Stimulated activated CD4-positive, alpha-beta T cell treated with anti-CD3 and anti-CD28 coated beads, TNF-alpha, amount 100 ng/mL, for 4 hours (primary cell): ENCODE measurements at places on chromosomes 1 and 21.

GRCh38 chr1:203823306-203823705 is 27.9 kb downstream of the ZBED6 start:
- no peak for DNase-seq

GRCh38 chr1:157277913-157278312 is 139.7 kb upstream of the ETV3 start:
- no peak for DNase-seq

- no peak for DNase-seq
Measured at GRCh38 chr21:15276243-15276642, 211.4 kb upstream of the NRIP1 start.

DNA sequence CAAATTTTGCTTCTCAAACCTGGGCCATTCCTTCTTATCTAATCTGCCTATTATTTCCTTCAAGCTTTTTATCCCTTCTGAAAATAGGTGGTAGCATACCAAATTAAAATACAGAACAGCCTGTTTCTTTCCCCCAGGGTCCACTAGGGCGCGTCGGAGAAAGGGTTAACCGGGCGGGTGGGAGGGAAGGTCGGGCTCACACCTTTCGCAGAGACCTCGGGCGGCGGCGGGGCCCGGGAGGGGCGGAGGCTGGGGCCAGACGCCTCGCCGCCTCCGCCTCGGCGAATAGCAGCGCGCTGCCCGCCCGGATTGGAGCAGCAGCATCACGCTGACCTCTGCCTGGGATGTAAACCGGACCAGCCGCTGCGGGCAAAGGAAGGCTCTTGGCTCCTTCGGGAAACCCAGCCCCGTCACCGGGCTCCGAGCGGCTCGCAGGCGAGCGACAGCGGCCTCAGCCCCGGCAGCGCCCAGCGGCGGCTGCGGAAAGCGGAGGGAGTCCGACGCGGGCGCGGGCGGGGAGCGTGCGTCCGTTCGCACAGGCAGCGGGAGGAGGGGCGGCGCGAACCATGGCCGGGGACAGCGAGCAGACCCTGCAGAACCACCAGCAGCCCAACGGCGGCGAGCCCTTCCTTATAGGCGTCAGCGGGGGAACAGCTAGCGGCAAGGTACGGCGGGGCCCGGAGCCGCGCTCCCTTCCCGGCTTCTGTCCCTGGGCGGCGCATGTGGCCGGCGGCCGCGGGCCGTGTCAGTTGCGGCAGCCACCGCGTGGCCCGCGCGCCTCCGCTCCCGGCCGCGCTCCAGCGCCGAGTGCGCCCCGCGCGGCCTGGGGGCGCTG is at the start of gene UCK2:
Gene UCK2, plus strand, starts transcription at position 347 of the 835 bp plus-strand sequence. Its CDS starts 220 bp downstream, at position 567.
- DNase-seq, result peak; percentile 43

GRCh38 chr1:91680556-91681155 is 180.0 kb downstream of the CDC7 start:
- no peak for DNase-seq

- DNase-seq, result no peak
Measured at GRCh38 chr1:11109047-11109760, 9.5 kb upstream of the EXOSC10 start.

GRCh38 chr1:9278585-9279153 is 14.0 kb upstream of the SPSB1 start:
- no peak for DNase-seq

- no peak for DNase-seq
Measured at GRCh38 chr21:31151156-31152045, 113.1 kb upstream of the KRTAP19-8 start.

GRCh38 chr1:157288996-157289395 is 150.8 kb upstream of the ETV3 start:
- no peak for DNase-seq

DNA sequence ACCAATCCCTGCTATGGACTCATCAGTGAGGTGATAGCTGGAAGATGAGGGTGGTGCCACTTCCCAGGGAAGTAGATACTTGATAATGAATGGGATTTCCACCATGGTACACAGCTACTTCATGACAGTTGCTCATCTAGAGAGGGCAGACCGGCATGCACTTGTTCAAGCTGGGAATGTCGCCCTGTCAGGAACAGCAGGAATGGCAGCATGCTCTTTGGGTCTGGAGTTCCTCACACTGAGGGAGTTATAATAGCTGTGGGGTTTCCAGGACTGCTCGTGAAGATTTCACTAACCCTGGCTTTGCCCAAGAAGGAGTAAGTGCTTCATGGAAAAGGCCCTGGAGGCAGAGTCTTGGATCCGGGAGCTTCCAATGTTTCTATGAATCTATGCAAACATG is 129.2 kb downstream of the PSMG1 start:
- DNase-seq, result no peak

DNA sequence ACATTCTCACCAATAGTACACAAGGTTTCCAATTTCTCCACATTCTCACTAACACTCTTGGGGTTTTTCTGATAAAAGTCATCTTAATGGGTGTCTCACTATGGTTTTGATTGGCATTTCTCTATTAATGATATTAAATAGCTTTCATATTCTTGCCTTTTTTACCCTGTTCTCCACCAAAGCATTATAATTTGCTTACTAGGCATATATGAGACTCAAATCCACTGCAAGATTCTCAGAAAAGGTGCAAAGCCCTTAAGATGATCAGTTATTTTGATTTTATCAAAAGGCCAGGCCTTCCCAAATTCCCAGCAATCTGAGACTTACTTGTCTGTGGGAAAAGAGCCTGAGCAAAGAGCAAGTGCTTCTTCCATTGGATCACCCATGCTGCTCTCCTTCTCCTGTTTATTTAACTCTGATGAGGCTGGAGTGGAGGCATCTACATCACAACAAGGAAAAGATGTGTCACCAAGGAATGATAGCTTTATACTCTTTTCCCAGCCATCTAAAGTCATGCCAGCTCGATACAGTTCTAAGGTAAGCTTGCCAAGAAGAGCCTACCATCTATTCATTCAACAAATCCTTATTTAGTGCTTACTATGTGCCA is 24.6 kb downstream of the CLSPN start:
- DNase-seq, result no peak

DNA sequence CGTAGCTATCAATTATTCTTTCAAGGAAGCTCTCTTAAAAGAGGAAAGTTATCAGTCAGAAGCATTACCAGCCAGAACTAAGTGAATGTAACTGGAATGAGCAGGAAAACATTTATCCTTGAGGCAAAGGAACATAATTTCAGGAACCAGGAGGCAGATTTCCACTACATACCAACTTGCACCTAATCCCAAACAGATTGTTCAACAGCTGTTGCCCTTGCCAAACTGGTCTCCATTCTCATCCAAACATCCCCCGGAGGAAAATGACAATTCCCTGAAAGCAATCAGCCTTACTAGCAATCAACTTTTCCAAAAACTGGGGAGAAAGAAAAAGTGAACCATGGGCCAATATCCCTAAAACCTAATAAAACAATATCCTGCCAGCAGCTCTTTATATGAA is 35.0 kb downstream of the ENAH start:
- DNase-seq, result no peak

- DNase-seq, result no peak
Measured at GRCh38 chr1:17673329-17674072, 81.6 kb upstream of the ACTL8 start.

GRCh38 chr1:182568647-182569284 is 20.3 kb downstream of the RNASEL start:
- no peak for DNase-seq
